ENCODE measurements at places on chromosomes 16 and 17.

DNA sequence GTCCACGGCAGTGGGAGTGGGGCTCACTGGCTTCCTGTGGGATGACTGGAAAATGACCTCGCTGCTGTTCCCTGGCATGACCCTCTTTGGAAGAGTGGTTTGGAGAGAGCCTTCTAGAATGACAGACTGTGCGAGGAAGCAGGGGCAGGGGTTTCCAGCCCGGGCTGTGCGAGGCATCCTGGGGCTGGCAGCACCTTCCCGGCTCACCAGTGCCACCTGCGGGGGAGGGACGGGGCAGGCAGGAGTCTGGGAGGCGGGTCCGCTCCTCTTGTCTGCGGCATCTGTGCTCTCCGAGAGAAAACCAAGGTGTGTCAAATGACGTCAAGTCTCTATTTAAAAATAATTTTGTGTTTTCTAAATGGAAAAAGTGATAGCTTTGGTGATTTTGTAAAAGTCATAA lies 7.8 kb upstream of the RNF213 start:
- DNase-seq: no peak

- DNase-seq: no peak
Observed at GRCh38 chr16:68756239-68756915, 19.3 kb downstream of the CDH1 start.

DNA sequence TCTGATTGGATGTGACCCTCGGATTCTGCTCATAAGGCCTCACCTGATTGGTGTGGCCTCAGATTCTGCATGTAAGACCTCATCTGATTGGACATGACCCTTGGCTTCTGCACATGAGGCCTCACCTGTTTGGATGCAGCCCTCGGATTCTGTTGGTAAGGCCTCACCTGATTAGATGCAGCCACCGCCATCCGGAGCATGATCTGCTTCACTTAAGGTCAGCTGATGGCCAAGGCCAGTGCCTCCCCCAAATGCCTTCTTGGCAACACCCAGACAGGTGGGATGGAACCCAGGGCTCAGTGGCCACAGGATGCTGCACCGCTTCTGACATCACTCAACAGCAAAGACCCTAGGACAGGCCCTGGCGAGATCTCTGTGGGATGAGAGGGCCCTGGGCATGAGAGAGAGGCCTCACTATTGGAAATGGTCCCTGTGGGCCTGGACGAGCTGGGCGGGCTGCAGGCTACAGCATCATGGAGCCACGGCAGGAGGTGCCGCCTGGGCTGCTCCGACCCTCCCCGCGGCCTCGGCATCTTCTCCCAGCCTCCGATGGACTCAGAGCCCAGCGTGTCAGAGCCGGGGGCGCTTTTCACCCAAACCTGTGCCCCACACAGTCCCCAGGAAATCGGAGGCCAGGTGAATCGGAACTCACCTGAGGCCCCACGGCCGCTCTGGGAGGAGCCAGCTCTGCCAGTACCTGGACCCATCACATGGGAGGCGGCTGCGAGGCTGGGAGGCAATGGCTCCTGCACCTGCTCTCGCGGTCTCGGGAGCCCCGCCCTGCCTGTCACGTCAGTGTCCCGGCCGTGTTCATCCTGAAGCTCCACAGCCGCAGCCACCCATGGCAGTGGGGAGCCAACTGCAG lies 60.9 kb upstream of the ZNF469 start:
- no peak for DNase-seq

- no peak for DNase-seq
Observed at GRCh38 chr16:49664221-49665215, 191.4 kb downstream of the ZNF423 start.

DNA sequence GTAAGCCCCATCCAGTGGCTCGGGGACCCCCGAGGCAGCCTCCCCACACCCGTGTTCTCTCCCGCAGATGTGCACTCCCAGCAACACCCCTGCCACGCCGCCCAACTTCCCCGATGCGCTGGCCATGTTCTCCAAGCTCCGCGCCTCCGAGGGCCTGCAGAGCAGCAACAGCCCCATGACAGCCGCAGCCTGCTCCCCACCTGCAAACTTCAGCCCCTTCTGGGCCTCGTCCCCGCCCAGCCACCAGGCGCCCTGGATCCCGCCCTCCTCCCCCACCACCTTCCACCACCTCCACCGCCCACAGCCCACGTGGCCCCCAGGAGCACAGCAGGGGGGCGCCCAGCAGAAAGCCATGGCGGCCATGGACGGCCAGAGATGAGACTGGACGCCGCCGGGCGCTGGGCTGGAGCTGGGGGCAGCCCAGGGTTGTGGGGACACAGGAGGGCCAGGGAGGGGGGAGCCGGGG lies 5.0 kb downstream of the UBALD2 start:
- no peak for DNase-seq

- DNase-seq: no peak
Observed at GRCh38 chr17:20920815-20921199, 122.0 kb downstream of the USP22 start.

All from hippocampal formation (tissue), 2 donors.